Epithelial cell of esophagus (primary cell): ENCODE measurements at places on chromosomes 4 and X.

DNA sequence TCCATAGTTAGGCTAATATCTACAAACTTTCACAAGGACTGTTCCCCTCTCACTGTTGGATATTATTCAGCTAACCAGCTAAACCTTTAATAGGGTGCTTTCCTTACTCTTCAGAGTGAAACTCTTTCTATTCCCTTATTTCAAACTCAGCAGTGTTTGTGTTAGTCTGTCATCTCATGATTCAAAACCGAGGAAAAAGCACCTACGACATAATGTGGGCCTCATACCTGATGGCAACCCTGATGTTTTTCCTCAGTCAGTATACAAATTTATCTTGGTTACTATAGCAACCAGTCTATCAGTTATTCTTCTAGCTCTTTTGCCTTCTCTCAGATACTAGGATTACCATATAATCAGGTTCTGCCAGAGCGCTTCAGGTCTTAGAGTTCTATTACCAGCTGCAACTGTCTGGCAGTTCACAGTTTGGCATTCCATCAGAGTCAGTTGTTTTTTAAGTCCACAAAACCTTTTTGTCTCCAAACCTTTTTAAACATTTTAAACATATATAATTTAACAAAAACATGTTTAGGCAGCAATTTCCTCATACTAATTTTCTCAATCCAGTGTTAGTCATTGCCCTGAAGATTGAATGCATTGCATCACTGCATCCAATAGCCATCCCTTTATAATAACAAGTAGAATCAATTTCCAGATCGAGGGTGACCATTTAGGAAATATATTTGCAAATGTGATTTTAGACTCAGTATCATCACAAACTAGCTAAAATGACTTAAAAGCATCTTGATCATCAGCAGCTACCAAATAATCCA lies 7.4 kb downstream of the WDR44 start:
- DNase-seq: peak; percentile 51

DNA sequence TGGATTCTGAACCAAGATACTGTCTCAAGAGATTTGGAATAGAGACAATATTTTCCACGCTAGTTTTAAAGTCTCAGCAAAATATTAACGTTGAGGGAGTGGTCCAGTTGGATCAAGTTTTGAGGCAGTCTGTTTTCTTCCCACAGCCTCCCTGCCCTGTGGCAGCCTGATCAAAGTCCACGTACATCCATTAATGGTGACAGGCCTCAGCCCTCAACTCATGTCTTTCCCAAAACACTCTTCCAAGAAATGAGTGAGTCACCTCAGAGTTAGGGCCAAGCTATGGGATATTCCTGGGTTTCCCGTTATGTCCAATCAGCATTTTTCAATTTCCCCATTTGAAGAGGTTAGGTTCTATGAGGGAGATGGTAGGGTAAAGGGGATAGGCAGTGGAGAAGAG lies 28.5 kb downstream of the EGFL6 start:
- no peak for DNase-seq

DNA sequence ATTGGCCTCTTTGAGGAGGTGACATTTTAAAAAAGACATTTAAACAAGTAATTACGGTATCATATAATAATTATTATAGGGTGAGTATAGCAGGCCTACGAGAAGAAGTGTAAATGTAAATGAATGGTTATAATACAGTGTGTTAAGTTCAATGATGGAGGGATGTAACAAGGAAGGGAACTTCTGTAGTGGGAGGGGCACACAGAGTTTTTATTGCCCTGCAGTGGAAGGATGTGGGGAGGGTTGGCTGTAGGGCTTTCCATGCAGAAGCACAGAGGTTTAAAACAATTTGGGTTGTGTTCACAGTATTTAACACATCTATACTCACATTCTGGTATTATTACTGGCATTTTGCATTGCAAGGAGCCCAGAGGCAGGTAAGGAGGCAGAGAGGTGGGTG lies 41.1 kb downstream of the AFF1 start:
- DNase-seq: no peak

- DNase-seq: no peak
Measured at GRCh38 chr4:137952116-137952515, 290.0 kb downstream of the SLC7A11 start.

- DNase-seq: peak; percentile 32
Measured at GRCh38 chr4:41360921-41361793, 104.4 kb downstream of the UCHL1 start.

- no peak for DNase-seq
Measured at GRCh38 chr4:15855804-15856475, 77.8 kb downstream of the CD38 start.

DNA sequence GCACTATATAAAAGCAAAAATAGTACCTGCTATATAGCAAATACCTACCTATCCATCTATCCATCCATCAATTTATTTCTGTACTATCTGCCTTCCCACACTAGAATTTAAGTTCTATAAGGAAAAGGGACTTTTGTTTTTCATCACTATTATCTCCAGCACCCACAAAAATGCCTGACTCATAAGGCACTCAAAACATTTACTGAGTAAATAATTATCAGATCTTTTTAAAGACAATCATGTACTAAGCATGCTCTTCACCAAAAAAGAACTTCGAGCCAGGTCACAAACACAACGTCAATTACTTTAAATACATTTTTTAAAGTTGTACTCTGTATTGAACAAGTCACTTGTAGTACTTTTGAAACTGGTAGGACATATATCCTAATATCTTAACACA lies 119.9 kb downstream of the FBXW7 start:
- DNase-seq: peak; percentile 28

DNA sequence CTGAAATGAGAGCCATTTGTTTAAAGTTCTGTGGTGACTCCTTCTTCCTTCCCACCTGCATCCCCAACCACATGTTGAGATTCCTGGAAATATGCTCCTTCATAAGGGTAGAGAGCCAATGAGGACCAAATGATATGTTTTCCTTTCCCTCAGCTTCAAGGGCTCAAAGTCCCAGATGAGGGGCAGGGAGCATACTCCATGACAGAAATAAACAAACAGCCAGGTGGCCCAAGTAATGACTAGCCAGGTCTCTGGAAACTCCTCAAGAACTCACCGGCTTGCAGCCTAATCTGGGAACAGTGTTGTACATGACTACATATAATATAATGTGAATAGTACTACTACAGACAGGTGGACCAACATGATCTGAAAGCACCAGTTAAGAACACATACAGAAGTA lies 392.3 kb downstream of the PACRGL start:
- DNase-seq: no peak
